ENCODE measurements at places on chromosomes 7 and 10.

GRCh38 chr10:46545861-46546590 lies 10.4 kb downstream of the GPRIN2 start:
- no peak for DNase-seq

GRCh38 chr7:14009453-14010418 lies 20.3 kb upstream of the ETV1 start:
- no peak for DNase-seq

GRCh38 chr7:46357290-46357689 lies 436.2 kb upstream of the IGFBP3 start:
- DNase-seq, result no peak

GRCh38 chr7:55420530-55420929 lies 55.4 kb downstream of the LANCL2 start:
- no peak for DNase-seq

DNA sequence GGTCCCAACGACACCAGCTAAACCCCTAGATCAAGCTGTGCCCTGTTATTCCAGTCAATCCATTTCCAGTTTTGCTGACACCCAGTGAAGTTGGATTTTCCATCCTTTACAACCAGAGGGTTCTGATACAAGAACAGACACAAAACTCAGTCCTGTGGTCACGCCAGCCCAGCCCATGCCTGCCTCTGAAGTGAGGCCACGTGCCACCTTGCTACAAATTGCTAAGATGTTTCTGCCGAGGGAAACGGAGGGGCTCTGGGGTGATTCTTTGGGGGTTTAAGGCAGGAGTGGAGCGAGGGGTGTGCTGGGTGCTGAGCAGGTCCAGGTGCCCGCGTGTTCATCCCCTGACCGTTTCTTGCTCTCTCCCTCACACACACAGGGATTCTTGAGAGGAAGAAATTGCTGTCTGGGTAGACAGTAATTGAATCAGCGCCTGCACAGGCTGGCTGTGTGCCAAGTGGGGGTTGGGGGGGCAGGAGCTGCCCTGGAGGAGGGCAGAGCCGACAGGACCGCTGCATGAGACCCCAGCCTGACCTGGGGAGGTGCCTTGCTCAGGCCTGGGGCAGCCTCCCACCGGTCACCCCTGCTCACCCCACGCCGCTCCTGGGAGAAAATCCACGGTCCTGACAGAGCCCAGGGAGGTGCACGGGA lies 38.1 kb downstream of the ADAP1 start:
- no peak for DNase-seq

GRCh38 chr7:39406467-39406866 lies 159.7 kb upstream of the YAE1 start:
- DNase-seq, result no peak

GRCh38 chr7:66974986-66975590 lies 20.3 kb downstream of the SBDS start:
- DNase-seq, result no peak

GRCh38 chr10:780536-781524 lies 91.4 kb upstream of the DIP2C start:
- DNase-seq, result no peak

GRCh38 chr10:29140991-29141390 lies 147.9 kb upstream of the LYZL1 start:
- DNase-seq, result no peak

- DNase-seq, result no peak
These were observed 74.9 kb downstream of the ADRA2A start for GRCh38 chr10:111151595-111152307.

- DNase-seq, result no peak
These were observed 3.6 kb upstream of the MTPN start for GRCh38 chr7:135980665-135981180.

GRCh38 chr7:130719541-130719940 lies 14.5 kb downstream of the KLF14 start:
- no peak for DNase-seq

DNA sequence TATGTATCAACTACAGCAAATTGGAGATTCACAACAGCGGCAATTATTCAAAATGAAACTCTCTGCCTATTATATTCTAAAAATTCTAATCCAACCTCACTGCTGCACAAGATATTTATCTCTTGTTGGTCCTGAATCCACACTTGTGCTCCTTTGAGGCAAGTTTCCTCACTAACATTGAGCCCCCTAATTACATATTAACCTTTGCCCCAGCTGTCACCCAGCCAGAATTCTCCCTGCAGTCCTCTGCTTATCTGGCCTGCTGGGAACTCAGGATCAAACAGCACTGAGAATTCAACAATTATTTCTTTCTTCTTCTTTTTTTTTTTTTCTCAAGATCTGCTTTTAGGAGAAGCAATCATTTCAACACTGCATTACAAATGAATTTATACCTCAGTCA lies 21.5 kb upstream of the PLAC9 start:
- DNase-seq, result no peak

- DNase-seq, result no peak
These were observed 190.3 kb downstream of the COBL start for GRCh38 chr7:51126324-51126723.

GRCh38 chr7:5469375-5470166 lies 45.9 kb upstream of the TNRC18 start:
- DNase-seq, result no peak

DNA sequence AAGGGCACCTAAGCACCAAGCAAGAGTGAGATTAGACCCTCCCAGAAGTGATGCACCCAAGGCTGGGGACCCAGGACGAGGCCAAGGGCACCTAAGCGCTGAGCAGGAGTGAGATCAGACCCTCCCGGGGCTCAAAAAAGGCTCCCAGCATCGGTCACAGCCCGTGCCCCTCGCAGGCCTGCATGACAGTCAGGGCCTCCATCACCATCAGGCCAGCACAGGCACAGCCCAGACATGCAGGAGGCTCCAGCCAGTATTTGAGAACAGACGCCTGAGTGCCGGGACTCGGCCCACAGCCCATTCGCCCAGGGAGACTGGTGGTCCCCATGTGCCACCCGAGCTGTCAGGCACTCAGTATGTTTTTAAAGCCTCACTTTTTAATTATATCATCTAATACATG lies 595.9 kb downstream of the PTPRN2 start:
- no peak for DNase-seq

DNA sequence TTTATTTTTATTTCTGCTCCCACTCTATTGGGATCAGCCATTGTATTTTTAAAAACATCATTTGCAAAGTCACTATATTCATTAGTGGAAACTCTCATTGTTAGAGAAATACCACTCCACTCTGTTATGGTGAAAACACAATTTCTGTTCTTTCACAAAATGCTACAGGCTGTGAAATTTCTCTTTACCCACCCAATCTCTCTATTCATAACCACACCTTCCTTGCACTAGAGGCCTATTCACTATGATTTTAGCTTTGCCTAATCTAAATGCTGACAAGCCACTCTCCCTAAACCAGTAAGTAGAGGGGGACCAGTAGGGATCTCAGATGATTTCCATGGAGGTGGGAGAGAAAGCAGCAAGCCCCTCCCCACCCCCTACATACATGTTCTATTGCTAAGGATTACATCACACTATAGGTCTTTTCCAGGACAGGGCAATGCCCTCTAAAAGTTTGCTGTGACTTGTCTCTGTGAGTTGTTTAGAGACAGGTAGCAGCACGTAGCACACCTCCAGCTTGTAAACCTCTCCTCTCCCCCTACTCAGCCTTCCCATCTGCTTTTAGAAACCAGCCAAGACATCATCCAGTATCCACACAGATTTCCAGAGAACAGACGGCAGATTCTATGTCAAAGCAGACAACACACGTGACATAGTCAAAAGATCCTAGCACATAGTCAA lies 58.3 kb upstream of the PPP1R3C start:
- no peak for DNase-seq

DNA sequence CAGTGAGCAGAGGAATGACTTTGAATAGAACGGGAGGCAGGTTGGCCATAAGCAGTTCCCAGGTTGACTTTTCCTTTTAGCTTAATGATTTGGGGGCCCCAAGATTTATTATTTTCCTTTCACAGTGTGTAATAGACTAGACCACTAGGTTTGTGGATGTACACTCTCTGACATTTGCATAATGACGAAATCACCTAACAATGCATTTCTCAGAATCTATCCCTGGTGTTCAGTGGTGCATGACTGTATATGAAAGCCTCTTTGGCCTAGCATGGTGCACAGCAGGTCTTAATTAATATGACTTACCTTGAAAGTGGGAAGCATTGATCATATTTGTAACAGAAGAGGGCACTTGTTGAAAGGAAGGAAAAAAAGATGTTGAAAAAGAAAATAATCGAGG lies 761.9 kb downstream of the TYW1 start:
- DNase-seq, result no peak

DNA sequence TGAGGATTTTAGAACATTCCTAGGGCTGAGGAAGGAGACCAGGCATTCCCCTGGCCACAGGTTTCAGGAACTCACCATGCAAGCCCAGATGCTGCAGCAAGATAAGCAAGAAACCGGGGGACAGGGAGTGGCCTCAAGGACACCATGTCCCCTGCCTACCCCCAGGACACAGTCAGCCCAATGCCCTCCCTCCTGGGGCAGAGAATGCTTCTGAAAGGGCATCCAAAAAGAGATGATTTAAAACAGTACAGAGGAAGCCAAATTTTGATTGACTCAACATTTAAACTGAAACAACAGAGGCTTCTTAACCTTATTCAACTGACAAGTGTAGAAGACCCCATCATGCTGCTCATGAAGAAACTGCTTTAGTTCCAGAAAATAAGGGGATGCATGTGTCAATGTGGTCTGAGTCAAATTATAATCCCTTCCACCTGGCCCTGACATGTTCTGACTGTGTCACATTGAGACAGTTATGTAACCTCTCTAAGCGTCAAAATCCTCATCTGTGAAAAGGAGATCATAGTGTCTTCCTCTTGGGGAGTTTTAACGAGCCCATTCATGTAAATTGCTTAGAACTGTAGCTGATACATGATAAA lies 60.0 kb downstream of the ICA1 start:
- no peak for DNase-seq

- no peak for DNase-seq
These were observed 108.9 kb downstream of the SAMD9 start for GRCh38 chr7:93008833-93009232.

DNA sequence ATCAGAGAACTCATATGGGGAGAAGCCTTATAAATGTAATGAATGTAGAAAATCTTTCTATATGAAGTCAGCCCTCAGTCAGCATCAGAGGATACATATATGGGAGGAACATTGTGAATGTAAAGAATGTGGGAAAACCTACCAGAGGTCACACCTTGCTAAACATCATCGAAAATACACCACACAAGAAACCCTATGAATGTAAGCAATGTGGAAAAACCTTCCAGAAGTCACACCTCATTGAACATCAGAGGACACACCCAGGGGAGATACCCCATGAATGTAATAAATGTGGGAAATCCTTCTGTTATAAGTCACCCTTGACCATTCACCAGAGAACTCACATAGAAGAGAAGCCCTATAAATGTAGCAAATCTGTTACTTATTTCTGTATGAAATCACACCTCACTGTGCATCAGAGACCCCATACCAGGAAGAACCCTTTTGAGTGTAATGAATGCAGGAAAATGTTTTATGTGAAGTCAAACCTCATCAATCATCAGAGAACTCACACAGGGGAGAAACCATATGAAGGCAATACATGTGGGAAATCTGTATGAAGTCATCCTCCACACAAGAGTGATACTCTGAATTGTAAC lies 30.8 kb downstream of the ZNF12 start:
- DNase-seq, result no peak

- DNase-seq, result no peak
These were observed 1.7 kb upstream of the UPP1 start for GRCh38 chr7:48087349-48087748.

GRCh38 chr10:14773551-14774213 lies 1.0 kb downstream of the FAM107B start:
- no peak for DNase-seq

- DNase-seq, result no peak
These were observed 78.8 kb downstream of the MTPAP start for GRCh38 chr10:30270247-30270646.

DNA sequence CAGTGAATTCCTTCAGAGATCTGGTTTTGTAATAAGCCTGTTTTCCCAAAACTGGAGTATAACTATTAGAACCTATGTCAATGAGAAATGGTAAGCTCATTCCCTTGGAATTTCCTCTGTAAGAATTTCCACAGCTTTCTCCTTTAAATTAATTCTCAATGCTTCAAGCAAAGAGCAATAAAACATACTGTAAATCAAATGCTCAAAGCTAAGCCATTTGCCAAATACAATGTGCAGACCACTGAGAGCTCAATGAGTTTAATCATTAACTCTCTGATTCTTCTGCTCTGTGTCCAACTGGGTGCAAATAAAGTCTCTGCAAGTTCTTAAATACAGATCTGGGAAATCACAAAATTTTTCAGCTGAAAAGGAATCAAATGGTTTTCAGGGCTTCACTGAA lies 227.6 kb upstream of the IMMP2L start:
- DNase-seq, result no peak

DNA sequence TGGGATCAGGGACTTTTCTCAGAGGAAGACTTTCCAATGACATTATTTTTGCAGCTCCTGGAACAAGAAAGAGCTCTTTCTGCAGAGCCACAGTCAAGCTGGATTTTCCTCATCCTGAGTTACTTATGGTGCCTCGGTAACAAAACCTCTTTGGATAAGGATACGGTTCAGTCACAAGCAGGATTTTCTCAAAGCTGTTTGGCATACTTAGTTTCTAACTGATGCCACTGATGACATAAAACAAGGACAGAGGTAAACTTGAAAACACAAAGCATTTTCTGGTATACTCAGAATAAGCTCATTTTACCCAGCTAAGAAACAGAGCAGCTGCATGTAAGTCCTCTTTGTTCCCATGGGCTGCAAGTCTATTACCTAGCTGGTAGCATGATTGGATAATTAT lies 340.9 kb upstream of the MEOX2 start:
- no peak for DNase-seq

DNA sequence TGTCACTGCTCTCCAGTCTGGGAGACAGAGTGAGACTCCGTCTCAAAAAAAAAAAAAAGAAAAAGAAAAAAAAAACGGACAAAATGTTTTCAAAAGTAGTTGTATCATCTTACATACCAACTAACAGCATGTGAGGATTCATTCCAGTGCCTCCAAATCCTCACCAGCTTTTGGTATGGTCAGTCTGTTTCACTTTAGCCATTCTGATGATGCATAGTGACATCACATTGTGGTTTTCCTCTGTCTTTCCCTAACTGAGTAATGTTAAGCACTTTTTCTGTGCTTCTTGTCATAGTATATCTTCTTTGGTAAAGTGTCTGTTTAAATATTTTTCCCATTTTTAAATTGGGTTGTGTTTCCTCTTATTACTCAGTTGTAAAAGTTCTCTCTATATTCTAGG lies 251.4 kb upstream of the CTBP2 start:
- no peak for DNase-seq

DNA sequence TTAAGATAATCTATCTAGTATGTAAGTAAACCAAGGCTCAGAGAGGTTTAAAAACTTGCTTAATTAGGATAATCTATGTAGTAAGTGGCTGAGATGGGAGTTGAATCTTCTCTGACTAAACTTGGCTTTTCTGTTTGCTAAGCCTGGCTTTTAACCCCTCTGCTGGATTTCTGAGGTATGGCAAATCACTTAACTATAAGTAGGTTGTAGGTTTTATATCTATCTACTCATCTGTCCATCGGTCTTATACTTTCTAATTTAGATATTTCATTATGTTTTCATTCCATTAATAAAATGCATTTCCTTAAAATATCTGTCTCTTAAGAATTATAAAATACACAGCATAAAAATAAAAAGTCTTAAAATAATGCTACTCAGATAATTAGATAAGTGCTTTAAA lies 59.4 kb downstream of the ST7 start:
- no peak for DNase-seq
